T47D (cell line): ENCODE measurements at places on chromosomes 7 and 10.
A peak's percentile ranks its signal among the peaks of the same experiment; 100 is the strongest.

DNA sequence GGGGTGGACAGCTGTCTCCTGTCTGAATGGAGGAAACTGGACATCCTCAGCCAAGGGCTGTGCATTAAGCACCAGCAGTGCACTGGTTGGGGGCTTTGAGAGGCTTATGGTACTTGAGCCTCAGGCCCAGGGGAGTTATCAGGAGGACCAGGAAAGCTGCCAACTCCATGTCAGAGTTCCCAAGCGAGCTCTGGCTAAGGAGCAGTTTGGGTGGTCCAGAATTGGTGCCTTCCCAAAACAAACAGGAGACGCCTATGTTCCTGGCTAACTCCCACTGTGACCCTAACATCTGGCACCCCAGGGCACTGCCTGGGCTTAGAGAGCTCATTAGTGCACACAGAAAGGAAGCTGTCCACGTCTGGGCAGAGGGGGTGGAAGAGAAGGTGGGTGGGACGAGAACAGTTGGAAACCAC is 408.6 kb upstream of the NPVF start:
- no peak for DNase-seq

GRCh38 chr10:86367152-86367951 is 757 bp upstream of the GRID1 start:
- DNase-seq: no peak

DNA sequence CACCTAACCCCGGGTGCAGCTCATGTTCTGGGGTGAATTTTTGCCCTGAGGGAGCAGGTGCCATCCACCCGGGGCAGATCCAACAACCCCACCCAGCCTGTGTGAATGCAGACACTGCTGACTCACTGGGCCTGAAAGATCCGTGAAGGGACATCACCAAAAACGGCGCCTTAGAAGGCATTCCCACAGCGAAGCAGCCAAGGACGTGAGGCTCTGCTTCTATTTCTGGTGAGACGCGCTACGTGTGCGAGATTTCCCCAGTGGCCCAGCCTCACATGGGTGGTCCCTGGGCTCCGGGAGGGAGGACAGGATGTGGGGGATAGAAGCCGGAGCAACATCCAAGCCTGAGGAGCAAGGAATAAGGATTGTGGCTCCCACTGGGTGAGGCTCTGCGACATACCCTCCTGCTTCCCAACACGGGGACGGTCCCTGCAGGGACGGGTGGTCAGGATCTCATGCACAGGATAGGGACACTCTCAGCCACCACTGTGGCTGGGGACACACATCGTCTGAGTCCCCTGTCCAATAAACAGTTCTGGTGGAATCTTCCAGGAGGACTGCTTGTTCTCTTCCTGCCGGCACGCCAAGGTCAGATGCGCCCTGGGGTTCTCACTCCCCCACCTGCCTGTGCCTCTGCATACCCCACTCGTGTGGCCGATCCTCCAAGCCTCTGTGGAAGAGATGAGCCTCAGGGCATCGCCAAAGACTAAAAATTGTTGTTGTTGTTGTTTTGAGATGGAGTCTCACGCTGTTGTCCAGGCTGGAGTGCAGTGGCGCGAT is 70.2 kb downstream of the ZRANB1 start:
- no peak for DNase-seq

DNA sequence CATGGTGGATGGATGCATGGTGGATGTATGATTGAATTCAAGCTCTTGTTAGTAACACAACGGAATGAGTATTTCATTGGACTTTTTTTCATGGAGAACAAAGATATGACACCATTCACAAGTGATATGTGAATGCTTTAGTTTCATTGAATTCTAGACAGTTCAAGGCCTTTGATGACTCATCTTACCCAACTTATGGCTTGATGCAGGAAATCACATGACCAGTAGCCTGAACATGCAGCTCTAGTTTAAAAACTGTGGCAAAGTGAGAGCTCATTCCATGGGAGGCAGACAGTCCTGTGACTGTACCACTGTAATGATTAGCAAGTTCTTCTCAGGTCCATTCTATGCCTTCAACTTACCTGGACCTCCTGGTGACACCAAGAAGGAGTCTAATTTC is 1239.3 kb downstream of the TYW1 start:
- no peak for DNase-seq

GRCh38 chr10:110141871-110142635 is 65.4 kb upstream of the MXI1 start:
- DNase-seq: no peak

GRCh38 chr10:71217266-71218045 is 5.1 kb downstream of the UNC5B start:
- DNase-seq: no peak

- DNase-seq: no peak
Measured at GRCh38 chr10:115903845-115904244, 369.2 kb downstream of the GFRA1 start.

GRCh38 chr7:67489881-67490280 is 493.2 kb downstream of the TYW1 start:
- DNase-seq: no peak

GRCh38 chr10:120423431-120424197 is 33.4 kb upstream of the PLPP4 start:
- peak; percentile 37 for DNase-seq

DNA sequence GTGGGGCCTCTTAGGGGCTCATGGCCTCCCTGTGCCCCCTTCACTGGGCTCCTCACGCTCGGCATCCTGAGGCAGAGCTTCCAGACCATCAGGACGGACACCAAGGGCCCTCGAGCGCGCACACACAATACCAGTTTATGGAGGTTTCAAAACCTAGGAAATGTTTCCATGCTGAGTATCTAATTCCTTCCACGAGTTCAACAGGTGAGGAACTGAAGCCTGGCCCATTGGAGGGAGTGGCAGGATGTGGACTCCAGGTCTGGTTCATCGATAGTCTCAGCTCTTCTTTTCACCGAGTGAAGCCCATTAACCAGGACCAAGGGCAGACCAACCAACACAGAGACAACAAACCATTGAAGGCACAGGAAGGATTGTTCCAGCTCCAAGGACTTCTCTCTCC is 336.7 kb upstream of the SHH start:
- DNase-seq: no peak

DNA sequence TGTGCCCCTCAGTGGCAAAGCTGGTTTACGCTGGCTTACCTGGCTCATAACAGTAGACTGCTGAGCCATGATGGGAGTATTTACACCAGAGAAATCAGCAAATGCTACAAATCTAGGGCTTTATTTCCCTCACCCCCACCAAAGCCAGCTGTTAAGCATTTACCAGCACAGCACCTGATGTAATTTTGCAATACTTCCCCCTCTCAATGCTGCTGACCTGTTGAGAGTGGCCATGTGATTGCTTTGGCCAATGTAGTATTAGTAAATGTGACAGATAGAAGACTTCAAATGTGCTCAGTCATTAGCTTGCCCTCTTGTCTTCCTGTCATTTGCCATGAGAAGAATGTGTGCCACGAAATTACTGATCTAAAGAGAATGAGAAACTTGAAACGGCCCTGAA is 46.6 kb downstream of the HERPUD2 start:
- no peak for DNase-seq

GRCh38 chr10:51108406-51108805 is 34.1 kb downstream of the PRKG1 start:
- no peak for DNase-seq

DNA sequence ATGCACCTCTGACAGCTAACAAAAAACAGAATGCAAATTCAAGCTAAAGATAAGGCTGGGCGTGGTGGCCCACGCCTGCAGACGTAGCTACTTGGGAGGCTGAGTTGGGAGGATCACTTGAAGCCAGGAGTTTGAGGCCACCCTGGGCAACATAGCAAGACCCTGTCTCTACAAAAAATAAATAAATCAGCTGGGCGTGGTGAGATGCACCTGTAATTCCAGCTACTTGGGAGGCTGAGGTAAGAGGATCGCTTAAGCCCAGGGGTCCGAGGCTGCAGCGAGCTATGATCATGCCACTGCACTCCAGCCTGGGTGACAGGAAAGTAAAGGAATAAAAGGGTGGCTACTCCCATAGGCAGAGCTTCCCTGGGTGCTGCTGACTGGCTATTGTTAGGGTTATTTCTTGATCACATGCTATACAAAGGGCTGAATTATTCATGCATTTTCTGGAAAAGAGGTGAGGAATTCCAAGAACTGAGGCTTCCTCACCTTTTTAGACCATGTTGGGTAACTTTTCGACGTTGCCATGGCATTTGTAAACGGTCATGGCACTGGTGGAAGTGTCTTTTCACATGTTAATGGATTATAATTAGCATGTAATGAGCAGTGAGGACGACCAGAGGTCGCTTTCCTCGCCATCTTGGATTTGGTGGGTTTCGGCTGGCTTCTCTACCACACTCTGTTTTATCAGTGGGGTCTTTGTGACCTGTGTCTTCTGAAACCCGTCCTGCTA is 6.9 kb upstream of the PSMG3 start:
- DNase-seq: no peak

- no peak for DNase-seq
Measured at GRCh38 chr7:85587785-85588184, 400.9 kb upstream of the SEMA3D start.

DNA sequence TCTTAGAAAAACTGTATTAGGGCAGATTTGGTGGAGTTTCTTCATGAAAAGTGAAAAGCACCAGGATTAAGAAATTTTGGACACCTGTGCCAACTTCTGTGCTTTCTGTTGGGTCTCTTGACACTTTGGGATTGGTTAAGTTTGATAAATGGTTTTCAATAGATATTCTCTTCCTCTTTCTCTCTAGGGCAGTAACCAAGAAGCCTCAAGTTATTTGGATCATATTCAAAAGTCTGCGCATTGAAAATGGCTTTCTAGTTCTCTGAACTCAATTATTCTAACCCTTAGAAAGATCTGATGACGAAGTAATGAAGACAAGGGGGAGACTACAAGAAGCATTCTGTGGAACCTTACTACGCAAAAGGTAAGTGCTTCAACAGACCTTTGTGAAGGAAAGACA is 144.0 kb upstream of the CCDC6 start:
- no peak for DNase-seq

DNA sequence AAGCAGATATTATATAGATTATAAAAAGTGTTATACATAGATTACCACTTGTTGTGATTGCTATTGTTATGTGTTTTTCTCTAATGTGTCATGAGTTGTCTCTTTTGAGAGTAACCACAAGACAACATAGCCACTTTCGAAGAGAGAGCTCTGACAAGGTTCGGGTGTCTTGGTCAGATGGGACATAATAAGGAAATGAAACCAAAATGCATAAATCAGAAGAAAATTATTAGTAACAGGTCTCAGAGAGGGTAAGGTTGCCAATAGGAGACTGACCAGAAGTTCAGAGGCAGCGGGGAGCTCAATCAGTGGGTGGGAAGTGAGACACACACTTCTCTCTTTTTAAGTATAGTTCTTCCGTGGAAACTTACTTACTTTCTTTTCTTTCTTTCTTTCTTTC is 639.2 kb upstream of the POT1 start:
- no peak for DNase-seq

DNA sequence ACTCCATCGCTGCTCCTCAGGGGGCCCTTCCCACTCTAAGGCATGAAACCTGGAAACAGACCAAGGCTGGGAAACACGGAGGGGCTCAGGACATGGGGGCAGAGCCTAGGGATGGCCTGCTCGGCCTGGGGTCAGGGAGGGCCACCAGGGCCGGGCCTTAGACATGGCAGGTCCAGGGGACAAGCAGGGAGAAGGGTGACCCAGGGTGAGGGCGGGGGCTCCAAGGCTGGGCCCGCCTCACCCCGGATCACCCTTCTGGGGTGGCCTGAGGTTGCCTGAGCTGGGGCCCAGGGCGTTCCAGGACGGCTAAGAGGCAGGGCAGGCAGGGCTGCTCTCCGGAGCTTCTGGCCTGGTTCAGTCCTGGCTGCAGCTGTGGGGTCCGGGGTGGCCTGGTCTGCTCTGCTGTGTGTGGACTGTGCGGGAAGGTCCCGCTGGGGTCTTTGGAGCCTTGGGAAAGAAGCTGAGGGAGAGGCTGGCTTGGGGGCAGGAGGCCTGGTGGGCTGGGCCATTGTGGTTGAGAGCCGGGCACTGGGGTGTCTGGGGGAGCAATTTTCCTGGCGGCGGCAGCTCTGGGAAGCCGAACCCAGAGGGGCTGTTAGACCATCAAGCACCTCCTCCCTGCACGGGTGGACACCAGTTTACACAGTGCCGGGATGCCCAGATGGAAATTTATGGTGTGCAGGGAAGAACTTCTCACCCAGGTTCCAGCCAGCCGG is 52.2 kb downstream of the UNCX start:
- DNase-seq: no peak

- DNase-seq: no peak
Measured at GRCh38 chr10:98076086-98076485, 45.7 kb upstream of the CRTAC1 start.

DNA sequence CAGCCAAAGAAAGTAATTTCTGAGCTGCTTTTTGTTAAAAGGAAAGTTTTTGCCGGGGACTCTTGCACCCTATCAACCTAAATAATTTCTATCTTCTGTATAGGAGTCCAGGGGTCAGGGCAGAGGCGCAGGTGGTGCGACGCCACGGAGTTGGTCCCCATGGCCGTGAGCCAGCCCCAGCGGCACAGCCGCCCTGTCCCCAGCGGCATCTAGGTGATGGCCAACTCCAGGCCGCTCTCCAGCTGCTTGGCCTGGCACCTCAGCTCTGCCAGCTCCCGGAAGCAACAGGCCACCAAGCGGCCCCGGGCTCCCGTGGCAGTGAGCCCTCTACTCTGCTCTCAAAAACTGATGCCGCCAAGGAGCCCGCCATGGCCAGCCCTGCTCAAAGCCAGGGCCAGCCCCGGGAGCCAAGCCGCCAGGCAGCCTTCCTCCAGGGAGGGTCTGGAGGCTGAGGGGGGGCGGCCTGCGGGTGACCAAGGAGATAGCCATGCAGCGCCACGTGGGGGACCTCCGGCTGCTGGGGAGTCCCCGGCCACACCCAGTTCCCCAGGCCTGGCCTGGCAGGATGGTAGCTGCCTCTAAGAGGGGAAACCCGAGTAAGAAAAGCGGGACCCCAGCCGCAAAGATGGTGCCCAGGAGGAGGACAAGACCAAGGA is 22.8 kb upstream of the LANCL2 start:
- no peak for DNase-seq

DNA sequence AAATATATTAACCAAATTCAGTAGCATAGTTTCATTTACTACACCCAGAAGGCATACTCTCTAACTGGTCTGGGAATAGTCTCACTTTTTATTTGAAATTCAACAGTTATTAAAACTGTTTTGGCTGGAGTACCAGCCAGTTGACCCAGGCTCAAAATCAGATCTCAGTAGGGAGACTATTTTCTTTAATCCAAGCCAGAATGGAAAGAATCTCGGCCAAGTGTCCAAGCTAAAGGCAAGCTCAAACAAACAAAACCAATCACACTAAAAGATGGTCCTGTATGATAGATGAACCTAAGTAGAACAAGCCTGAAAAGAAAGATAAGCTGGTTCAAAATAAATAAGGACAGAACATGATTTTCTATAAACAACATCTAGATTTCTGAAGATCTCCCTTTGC is 259.6 kb upstream of the POM121L12 start:
- no peak for DNase-seq

- DNase-seq: no peak
Measured at GRCh38 chr10:123229927-123230630, 75.9 kb downstream of the BUB3 start.

DNA sequence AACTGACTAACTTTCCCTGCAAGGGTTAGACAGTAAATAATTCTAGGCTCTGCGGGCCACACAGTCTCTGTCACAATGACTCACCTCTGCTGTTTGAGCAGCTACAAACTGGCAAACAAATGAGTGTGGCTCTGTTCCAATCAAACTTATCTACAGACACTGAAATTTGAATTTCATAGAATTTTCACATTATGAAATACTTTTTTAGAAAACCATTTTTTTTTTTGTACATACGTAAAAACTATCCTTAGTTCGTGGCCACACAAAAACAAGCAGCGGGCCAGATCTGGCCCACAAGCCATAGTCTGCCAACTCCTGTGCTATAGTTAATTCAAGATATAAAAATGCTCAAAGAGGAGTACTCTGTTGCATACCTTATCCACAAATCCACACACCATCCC is 32.6 kb downstream of the PIP4K2A start:
- DNase-seq: peak; percentile 34
